Activated T-cell treated with anti-CD3 and anti-CD28 coated beads, Interleukin-2, amount 50 U/mL, for 1 hour (primary cell): ENCODE measurements at places on chromosomes 3 and 15.

DNA sequence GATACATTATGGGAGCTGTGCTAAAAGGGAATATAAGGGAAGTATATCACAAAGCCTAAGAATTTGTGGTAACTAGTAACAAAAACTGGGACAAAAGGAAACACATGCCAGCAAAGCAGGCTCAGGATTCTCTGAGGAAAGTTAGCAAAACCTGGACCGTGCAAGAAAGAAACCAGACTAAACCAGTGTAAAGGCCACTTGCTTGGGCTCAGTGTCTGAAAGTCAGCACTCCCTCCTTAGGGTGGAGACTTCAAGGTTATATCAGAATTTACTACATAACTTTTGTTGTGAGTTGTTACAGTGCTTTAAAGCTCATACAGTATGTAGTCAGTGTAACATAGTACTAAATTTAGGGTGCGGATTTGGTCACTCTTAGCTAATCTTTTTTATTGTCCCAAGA is 269.9 kb upstream of the GADL1 start:
- DNase-seq = no peak

DNA sequence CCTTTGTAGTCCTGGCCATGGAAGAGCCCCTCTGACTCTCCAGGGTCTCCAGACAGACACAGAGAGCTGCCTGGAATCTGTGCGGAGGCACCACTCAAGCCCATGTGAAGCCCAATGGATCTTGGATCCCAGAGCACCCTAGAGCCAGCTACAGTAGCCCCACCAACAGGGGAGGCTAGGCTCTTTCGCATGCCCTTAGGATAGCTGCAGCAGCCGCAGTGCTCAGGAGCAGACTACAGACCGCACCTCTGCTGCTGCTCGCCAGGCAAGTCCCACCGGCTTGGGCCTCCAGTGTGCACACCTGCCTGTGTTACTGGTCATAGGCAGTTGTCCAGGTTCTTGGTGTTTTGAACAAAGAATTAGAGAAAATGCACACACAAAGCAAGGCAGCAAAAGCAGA is 131.6 kb downstream of the SPATA16 start:
- no peak for DNase-seq

GRCh38 chr3:111547631-111548030 is 5.6 kb downstream of the CD96 start:
- no peak for DNase-seq

DNA sequence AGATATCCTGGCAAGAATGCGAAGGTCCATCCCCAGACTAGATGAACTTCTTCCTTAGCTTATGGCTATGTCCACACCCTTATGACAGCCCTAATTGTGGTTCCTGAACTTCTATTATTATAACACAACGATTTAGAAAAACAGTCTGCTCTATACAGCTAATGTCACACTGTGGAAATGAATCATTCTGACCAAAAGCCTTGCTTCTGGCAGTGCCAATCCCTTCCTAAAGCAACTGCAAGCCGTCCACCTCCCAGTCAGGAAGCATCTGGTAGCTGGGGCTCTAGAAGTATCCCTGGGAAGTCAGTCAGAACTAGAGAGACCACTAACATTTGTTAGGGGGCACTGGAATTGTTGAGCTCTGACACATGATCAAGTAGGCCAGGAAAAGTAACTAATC is 45.0 kb downstream of the MYO5A start:
- DNase-seq = no peak

DNA sequence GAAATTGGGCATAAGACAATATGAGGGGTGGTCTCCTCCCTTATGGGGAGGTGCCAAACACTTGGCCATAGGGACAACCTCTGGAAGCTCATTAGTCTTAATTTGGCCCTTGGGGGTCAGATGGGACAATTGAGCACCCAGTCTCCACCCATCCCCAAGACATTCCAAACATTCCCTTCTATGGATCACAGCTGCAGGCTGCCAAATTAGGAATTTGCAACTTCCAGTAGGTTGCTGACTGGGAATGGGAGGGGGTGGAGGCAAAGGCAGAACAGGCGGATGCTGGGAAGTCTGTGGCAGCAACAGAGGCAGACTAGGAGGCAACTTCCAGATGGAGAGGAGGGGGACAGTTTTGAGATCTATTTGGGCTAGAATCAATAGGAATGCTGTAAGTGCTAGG is 1.4 kb upstream of the PDHB start:
- no peak for DNase-seq

DNA sequence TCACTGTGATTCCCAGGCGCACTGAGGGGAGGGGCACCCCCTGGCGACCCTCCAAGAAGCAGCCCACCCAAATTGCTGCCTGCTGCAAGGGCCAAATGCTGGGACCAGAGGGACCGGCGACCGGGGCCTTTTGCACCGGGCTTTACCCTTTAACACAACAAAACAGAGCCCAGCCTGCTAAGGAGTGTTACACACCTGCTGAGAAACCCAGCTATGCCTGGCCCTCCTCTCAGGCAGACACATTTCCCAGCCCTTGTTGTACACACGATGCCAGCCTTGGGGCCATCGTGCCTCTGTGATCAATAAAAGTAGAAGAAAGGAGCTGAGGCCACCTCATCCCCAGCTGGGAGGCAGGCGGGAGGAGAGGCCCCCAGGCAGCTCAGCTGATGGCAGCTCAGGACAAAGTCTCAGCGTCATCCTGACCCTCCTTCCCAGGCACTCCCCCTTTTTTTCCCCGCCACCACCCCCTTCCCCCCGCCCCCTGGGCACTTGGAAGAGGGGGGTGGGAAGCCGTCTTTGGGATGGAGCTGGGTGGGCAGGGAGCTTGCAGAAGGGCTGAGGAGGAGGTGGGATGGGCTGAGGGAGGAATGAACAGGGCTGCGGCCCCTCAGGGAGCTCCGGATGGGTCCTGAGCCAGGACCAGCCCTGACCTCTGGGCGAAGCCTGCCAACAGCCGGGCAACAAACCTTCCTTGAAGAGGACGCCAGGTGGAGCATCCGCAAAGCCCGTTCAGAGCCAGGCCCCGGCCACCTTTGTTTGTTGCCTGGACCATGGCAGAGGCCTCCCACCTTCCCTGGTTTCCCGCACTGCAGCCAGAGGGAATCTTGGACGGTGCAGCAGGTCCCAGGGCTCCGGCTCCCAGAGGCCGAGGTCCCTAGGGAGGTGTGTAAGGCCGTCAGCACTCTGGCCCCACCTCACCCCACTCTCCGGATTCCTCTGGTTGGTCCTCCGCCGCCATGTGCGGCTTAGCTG is 45.9 kb upstream of the SEC61A1 start:
- DNase-seq = no peak

DNA sequence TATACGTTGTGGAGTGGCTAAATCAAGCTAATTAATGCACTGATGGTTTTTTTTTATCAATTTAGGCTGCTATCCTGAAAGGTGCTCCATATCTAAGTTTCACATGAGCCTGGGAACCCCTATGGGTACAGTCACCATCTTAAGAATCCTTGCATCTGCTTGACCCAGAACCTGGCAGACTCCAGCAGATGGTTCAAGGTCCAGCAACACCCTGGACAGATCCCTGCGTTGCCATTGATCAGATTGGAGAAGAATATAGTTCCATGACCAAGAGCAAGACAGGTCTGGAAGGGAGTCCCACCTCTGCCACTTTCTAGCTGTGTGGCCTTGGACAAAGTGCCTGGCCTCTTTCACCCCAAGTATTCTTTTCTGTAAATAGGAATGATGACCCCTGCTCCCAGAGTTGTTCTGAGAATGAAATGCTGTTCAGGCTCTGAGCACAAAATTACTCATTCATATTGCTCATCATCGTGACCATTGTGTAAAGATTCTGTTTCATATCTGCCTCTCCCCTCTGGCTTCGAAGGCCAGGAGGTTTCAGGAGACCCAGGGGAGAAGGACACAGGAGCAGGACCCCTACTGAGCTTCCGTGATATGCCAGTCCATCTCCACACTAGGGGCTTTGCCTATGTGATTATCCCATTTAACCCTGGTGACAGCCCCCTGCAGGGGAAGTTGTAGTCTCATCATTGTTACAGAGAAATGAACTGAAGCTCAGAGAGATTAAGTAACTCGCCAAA is 30.0 kb upstream of the TSEN2 start:
- DNase-seq = no peak

- no peak for DNase-seq
Measured at GRCh38 chr3:72397586-72397985, 450.7 kb downstream of the SHQ1 start.

DNA sequence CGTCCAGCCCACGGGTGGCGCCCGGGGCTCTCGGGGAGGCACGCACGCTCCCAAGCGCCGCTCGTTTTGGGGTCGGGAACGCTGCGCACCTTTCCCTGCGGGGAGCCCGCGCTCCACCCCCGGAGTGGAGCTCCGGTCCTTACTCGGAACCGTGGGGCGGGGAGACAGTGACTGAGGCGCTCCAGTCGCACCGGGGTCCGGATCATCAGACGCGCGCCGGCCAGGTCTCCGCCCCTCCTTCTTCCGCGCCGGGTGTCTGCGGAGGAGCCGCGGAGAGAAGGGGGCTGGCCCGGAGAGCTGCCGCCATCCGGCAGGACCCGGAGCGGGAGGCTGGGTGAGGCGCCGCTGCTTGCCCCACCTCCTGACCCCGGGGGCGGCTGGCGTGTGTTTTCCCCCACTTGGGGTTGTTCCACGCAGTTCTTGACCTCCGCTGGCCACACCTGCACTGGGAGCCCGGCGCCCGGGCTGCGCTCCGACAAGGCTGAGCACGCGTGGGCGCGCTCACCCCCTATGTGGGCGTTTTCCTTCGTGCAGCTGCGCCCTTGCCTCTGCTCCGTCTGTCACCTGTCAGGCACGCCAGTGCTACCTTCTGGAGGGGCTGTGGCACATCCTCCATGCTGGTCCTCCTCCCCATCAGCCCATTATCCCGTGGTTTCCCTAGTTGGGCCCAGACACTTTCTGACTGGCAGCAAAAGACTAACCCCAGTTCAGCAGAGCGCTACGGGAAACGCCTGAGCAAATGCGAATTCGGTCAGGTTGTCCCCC is at the start of gene MCF2L2:
Gene MCF2L2 (minus strand): TSS at position 173 of the 765 bp plus-strand sequence. CDS start 642 bp downstream, outside the sequence.
- DNase-seq = peak; percentile 77

DNA sequence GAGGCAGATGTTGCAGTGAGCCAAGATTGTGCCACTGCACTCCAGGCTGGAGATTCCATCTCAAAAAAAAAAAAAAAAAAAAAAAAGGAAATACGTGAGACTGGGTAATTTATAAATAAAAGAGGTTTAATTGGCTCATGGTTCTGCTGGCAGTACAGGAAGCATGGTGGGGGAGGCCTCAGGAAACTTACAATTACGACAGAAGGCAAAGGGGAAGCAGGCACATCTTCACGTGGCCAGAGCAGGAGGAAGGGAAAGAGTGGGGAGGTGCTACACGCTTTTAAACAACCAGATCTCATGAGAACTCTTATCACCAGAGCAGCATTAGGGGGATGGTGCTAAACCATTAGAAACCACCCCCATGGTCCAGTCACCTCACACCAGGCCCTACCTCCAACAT is 138.2 kb upstream of the IL12A start:
- no peak for DNase-seq

GRCh38 chr3:154089421-154090420 is 31.5 kb upstream of the ARHGEF26 start:
- no peak for DNase-seq

- no peak for DNase-seq
Measured at GRCh38 chr3:188085584-188086560, 68.1 kb upstream of the LPP start.

DNA sequence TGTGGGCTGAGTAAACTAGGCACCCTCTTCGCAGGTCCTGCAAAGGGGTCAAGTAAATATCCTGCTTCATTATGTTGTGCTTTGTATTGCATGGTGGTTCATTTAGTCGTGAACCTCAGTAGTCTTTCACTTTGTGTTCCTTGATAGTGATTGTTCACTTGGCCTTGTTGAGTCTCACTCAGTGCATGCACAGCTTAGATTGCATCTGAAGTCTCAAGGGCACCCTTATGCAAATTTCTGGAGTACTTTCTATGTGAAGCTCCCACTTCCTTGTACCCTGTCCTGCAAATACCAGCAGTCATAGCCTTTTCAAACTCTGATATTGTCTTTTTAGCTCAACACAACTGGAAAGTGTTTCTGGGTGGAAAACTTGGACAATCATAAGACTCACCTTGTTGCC is 519.2 kb downstream of the NAALADL2 start:
- no peak for DNase-seq

- DNase-seq = no peak
Measured at GRCh38 chr3:28326458-28326926, 22.0 kb upstream of the ZCWPW2 start.

- no peak for DNase-seq
Measured at GRCh38 chr15:72353266-72353665, 22.5 kb downstream of the HEXA start.

- DNase-seq = no peak
Measured at GRCh38 chr15:47963265-47963664, 157.5 kb upstream of the SLC24A5 start.

- DNase-seq = no peak
Measured at GRCh38 chr3:40827942-40828688, 303.4 kb downstream of the ZNF621 start.

- DNase-seq = no peak
Measured at GRCh38 chr3:53704363-53704725, 141.9 kb downstream of the CHDH start.

DNA sequence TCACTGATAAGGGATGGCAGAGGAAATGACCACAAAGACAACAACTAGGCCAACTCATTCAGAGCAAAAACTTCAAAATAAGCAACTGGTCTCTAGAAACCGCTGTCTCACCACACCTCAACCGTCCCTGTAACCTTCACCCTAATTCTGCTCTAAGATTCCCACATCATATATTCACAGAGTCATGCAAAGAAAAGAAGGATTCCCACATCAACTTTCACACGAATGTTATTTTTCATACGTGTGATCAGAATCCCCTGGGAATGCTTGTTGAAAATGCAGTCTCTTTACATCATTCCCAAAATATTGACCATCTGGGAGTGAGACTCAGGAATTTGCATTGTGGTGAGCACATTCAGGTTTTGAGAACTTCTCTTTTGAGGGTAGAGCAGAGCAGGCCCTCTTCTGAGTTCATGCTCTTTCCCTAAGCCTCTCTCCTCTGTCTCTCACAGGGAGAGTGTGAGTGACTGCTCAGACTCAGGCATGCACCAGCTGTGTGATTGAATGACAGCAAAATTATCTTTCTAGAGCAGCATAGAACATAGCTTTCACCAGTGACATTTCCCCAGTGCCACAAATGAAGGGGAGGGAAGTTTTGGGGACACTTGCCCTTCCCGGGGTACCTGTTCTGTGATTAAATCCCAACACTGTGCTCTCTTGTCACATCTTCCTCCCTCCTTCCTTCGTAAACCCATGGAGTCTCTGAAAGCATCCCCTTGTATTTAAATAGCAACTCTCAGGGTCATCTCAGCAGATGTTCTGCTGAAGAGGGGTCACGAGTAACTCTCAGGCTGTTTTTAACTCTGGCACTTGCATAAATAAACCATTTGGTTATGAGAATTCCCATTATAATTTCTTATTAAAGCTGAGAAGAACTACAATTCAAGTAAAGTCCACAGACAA is 170.9 kb downstream of the PLCL2 start:
- DNase-seq = no peak

GRCh38 chr3:147756476-147756875 is 347.3 kb downstream of the ZIC1 start:
- DNase-seq = no peak

- DNase-seq = no peak
Measured at GRCh38 chr15:57521503-57521902, 70.2 kb upstream of the MYZAP start.

DNA sequence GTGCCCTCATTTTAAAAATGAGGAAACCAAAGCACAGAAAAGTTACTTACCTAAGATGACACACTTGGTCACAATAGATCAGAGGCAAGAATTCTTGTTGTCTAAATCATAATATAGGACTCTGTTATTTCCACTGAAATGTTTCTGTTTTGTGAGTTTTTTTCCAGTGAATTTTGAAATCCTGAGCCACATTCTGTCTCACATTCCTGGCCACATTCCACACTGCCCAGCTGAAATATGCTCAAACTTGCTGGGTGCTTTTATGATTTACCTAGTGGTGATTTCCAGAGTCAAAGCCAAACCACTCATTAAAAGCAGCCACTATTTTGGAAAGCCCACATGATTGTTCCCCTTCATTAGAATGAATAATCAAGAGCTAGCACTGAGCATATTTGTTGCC is 82.3 kb upstream of the NPHP3 start:
- no peak for DNase-seq
